Heart right ventricle (tissue), 16 donors: ENCODE measurements at places on chromosomes 12 and 14.

DNA sequence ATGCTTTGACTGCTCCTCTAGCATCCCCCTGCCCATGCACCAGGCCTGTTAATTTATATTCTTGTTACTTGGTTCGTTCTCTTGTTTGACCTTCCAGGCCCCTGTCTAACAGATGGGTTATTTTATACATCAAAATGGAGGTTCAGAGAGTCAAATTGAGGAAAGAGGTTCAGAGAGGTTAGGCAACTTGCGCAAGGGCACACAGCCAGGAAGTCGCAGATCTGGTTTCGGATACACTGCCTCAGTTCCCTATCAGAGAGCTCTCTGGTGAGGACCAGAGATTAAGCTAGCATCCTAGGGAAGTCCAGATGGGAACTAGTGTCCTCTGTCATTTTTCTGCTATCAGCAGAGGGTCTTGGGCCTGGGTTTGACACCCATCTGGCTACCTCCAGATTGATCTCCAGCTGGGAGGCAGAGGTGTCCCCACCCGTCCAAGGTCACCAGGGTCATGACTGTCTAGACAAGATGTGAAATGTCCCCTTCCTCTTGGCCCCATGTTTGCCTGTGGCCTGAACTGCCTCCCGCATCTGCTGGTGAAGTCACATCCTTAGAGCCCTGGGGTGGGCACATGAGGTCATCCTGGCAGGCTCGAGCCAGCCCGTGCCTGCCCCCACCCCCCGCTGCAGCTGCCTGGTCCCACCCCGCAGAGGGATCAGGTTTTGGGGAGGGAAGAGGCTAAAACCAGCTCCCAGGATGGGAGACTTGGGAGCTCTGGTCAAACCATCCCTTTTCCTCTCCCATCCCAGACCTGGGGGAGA lies 84.3 kb upstream of the NCOR2 start:
- DNase-seq = no peak

DNA sequence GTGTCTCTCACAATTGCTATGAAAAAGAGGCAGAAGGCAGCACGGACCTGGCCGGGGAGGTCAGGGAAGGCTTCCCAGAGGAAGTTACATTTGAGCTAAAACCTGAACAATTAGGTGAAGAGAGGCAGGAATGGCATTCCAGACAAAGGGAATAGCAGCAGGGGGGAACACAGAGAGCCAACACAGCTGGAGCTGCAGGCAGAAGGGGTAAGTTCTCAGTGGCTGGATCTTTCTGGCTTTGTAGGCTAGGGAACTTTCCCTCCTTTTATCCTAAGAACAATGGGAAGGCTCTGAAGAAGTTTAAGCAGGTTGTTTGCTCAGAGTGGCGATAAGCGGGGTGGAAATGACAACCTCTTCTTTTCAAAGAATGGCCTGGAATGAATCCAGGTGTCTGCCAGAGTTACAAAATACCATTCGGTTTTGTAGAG lies 100.0 kb downstream of the PRIMA1 start:
- no peak for DNase-seq

GRCh38 chr12:123449856-123450255 lies 8.1 kb upstream of the SNRNP35 start:
- no peak for DNase-seq

DNA sequence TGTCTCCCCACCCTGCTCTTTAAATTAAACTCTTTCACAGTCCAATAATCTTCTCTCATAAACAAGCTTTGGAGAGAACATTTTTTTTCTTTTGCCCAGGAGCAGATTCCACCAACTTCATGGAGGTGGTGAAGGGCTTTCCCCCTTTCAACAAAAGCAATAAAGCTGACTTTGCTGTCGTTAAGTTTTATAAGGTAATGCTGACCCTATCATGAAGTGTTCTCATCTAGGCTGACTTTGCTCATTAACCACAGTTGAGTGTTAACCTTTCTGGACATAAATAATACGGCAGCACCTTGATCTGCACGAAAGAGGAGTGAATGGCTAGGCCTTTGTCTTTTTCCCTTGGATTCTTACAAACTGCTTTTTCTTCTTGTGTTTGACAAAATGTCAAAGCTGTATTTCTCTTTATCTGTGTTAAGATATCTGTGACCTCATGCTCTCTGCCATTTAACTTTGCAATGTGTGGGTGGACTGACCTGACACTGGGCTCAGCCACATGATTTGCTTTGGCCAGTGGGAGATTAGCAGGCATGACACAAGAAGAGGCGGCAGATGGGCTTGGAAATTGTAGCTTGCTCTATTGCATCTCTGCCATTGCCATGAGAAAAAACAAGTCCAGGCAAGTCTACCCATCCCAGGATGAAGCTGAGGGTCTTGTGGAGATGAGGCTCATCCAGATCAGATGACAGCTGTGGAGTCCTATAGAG lies 470.9 kb upstream of the CCDC196 start:
- DNase-seq = no peak

DNA sequence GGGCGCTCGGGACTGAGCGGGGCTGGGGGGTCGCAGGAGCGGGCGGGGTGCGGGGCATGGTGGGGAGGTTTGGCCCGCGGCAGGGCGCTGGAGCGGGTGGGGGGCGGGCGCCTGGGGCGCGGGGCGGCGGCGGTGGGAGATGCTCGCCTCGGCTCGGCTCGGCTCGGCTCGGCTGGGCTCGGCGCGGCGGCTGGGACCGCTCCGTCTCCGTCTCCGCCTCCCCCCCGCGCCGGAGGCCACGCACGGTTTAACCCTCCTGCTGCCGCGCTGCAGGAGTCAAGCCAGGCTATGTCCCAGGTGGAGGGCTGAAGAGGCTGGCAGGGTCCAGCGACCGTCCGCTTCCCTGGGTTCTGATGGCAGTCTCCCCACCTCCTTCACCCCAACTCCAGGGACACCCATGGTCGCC lies at the start of gene PIANP:
TSS of gene PIANP (minus strand) at position 170 of the 406 bp plus-strand sequence. CDS start 2,754 bp downstream, outside the sequence.
- DNase-seq = no peak

DNA sequence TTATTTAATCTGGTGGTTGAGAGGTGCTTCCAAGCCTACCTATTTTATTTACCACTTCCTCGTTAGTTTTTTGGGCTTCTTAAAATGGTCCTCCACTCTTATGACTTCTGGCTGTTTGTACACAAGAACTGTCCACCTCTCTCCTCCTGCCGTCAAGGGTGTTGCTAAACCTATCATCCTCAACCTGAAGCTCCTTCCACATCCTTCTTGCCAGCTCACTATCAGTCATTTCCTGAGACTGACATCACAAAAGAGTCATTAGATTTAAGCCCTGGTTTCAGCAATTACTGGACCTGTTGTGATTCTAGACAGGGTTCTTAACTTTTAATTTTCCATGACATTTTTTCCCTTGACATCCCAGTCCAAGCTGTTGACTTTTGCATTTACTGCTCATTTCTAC lies 91.9 kb downstream of the BICD1 start:
- no peak for DNase-seq
